Activated naive CD4-positive, alpha-beta T cell (primary cell): ENCODE measurements at places on chromosomes 12 and 14.

- no peak for DNase-seq
These were observed 412.9 kb downstream of the RAD51B start for GRCh38 chr14:68232300-68233055.

- no peak for DNase-seq
These were observed 35.3 kb upstream of the ANKRD9 start for GRCh38 chr14:102544747-102545460.

DNA sequence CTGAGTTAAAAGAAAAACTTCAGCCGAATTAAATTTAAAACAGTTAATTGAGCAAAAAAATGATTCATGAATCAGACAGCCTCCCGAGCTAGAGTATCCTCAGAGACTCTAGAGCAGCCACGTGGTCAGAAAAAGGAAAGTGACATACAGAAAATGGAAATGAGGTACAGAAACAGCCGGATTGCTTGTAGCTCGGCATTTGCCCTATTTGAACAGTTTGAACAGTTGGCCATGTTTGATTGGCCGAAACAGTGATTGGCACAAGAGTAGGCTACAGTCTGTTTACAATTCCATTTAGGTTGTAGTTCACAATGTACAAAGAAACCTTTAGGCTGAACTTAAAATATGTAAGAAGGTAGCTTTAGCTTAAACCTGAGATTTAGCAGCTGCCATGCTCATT is 12.9 kb upstream of the OXA1L start:
- no peak for DNase-seq

DNA sequence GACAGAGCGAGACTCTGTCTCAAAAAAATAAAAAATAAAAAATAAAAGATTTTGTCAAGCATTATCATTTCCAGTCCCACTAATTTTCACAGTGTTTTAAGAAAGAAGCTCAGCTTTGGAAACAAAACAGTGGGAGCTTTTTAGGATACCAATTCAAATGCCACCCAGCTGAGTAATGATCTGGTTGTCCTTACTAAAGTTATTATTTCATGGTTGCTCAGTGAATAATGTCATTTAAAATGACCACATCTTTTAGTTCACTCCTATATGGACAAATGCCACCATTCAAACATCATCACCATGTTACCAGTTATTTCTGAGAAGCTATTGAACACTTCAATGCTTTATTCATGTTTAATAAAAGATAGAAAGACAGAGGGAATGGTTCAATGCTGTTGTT is 365.0 kb downstream of the CCER1 start:
- no peak for DNase-seq

GRCh38 chr14:77059276-77059915 is 30.9 kb upstream of the IRF2BPL start:
- no peak for DNase-seq

DNA sequence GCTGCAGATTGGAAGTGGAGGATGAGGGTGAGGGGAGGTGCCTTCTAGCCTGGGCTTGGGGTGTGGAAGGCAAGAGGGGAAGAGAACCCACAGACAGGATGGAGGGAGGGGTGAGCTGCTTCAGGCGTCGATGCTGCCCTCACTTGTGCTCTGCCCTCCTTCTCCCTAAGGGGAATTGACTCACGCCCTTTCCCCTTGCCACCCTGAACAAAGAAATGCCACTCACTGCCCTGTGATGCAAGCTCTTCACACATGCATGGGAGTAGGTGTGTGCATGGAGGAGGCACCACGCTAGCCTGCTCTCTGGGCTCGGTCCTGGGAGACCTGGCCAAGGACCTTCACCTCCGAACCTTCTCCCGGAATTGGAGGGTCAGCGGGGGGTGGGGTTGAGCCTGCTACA is 35.7 kb upstream of the PRMT8 start:
- no peak for DNase-seq
